ENCODE measurements at places on chromosomes 7 and 10.
A peak's percentile ranks its signal among the peaks of the same experiment; 100 is the strongest.

DNA sequence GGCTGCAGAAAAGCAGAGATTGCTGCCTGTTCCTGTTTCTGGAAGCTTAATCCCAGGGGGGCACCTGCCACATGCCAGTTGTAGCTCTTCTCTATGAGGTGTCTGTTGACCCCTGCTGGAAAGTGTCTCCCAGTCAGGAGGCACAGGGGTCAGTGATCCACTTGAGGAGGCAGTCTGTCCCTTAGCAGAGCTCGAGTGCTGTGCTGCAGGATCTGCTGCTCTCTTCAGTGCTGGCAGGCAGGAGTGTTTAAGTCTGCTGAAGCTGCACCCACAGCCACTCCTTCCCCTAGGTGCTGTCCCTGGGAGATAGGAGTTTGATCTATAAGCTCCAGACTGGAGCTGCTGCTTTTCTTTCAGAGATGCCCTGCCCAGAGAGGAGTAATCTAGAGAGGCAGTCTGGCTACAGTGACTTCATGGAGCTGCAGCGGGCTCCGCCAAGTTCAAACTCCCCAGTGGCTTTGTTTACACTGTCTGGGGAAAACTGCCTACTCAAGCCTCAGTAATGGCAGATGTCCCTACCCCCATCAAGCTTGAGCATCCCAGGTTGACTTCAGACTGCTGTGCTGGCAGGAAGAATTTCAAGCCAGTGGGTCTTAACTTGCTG is 57.6 kb upstream of the CROT start:
- no peak for DNase-seq

- peak; percentile 56 for DNase-seq
Measured at GRCh38 chr10:47384148-47384921, at the start of gene ZNF488. ZNF488 (minus strand) TSS chr10:47384293; CDS start chr10:47368829, 15,464 bp downstream.

DNA sequence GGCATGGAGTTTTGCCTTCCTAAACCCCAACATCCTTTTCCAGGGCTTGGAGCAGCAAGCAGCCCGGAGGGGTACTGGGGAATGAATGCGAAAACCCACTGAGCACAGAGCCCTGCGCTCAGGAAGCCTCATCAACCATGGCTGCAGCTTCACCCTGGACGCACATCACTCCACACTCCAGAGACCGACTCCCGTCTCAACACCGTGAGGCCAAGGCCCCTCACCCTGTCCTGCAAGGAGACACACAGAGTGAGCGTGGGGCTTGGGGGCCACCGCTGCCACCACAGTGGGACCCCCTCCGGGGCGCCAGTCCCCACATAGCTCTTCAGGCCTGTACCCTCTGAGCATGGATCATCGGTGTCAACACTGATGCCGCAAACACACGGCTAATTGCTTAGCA is 41.9 kb downstream of the DPYSL4 start:
- DNase-seq, result no peak

- DNase-seq, result no peak
Measured at GRCh38 chr10:498760-499435, 190.6 kb downstream of the DIP2C start.

- no peak for DNase-seq
Measured at GRCh38 chr10:29254123-29255046, 34.5 kb upstream of the LYZL1 start.

GRCh38 chr10:123580426-123580825 is 85.7 kb upstream of the GPR26 start:
- no peak for DNase-seq

- no peak for DNase-seq
Measured at GRCh38 chr7:43577485-43577951, 5.4 kb upstream of the STK17A start.

GRCh38 chr7:80499350-80499953 is 12.4 kb downstream of the GNAT3 start:
- DNase-seq, result peak; percentile 54

Data from inflammatory macrophage (primary cell).